Fibroblast of skin of left biceps (primary cell): ENCODE measurements at places on chromosomes 5 and 9.

- DNase-seq: no peak
Measured at GRCh38 chr9:131899296-131900228, 159.7 kb upstream of the RAPGEF1 start.

GRCh38 chr9:122180633-122181032 is 20.9 kb downstream of the MORN5 start:
- DNase-seq: peak; percentile 16

DNA sequence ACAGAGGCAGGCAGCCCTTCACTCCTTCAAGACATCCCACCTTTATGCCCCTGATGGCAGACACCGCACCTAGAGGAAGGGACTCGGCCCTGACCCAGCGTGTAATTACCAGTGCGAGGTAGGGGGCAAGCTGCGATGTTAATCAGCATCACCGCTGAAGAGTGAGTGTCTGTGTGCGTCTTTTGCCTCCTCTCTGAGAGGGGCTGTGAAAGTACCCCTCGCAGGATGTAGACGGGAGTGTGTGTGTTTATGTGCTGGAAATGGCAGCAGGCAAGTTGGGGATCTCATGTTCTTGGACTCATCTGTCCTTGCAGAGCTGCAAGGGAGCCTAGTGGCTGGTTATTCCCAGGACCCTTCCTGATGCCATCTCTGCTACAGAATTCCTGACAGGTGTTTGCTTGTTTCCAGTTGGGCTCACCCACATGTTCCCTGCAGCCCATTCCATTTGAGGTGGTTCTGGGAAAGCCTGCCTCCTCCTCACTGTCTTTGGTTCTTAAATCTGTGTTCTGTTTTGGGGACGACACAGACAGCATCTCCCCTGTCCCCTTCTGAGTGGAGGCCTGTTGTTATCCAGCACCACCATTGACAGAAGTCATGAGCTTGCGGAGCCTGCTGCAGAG is 70.5 kb downstream of the ZNF618 start:
- DNase-seq: no peak

GRCh38 chr5:141691286-141691866 is 9.3 kb upstream of the ARAP3 start:
- no peak for DNase-seq

DNA sequence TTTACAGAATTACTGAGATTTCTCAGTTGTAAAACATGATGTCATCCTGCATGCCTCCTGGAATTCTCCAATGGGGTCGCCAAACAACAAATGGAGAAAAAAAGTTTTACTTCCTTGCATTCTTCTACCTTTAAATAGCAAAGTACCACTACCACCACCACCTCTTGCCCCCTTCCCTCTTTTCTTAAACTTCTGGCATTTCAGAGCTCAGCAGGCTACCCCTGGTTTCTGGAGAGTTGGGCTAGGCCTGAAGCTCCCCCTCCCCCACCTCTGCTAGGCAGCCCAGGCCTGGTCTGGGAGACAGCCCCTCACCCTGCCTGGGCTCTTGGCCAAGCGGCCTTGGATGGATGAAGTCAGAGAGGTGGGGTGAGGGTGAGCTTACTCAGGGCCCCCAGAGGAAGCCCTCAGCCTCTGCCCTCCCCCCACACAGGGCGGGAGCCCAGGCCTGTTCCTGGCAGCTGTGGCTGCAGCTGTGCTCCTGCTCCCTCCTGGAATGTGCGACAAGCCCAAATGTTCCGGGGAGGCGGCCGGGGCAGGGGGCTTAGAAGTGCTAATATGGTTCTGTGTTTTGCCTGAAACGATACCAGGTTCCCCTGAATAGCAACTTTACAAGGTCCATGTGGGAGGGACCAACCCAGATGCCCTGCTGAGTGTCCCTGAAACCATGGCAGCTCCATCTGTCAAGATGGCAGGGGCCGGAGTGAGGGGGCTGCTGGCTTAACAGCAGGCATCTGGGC is 6.0 kb upstream of the CCIN start:
- DNase-seq: peak; percentile 86

GRCh38 chr9:134296301-134297082 is 29.8 kb upstream of the RXRA start:
- no peak for DNase-seq

GRCh38 chr9:11235061-11235460 is 622.3 kb upstream of the PTPRD start:
- no peak for DNase-seq

DNA sequence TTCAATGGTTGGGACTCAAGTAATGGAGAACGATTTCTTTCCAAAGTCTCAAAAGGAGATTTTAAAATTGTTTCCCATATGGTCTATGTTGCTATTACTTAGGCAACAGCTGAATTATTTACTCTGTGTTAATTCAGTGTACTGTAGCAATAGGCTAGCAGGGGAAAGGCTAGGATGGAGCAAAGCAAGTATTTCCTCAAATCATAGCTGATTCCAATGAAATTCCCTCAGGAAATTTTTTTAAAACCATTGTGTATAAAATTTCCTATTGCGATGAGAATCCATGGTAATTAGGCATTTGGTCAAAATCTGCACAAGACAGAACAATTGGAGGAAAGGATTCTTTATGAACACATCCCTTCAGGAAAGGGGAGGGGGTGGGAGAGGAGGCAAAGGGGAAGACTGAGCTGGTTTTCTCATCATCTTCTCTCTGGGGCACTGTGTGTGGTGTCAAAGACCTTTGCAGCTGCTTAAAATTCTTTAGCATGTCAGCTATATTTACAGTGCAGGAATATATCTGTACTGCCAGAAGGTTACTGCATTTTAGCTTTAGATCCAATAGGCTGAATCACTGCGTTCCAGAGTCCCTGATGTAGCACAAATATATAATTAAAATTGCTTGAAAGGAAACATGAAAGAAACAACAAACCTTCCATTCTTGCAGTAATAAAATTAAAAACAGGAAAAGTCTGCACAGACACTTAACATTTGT is 95.3 kb downstream of the ZNF608 start:
- DNase-seq: peak; percentile 83
